ENCODE measurements at places on chromosomes 3 and 15.
A peak's percentile ranks its signal among the peaks of the same experiment; 100 is the strongest.

DNA sequence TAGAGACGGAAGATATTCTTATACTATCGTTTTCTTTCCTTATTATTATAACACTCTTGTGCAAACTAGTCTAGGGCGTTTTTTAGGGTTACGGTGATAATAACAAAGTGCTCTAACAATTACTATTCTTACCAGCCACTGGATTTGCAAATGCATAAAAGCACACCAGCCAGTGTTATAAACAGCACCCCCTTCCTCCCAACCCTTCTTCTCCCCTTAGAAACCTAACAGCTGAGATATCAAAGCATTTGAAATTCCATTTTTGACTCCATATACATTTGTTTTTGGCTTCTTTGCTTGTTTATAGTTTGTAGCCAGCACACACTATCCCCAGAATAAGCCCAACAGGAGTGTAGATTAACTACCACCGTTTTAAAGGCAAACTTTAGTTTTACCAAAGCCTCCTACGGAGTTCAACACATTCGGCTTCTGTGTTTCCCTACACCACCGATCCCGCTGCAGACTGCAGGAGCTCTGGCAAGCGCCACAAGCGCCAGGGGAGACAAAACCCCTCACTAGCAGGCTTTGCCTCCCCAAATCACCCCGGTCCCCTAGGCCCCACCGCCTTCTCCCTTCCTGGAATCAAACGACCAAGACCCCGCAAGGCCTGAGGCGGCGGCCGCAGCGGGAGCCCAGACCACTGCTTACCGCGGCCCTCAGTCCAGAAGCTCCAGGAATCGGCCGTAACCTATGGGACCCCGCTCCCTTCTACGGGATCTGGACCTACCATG, 461 bp downstream of the COPB2 start:
- DNase-seq = no peak

DNA sequence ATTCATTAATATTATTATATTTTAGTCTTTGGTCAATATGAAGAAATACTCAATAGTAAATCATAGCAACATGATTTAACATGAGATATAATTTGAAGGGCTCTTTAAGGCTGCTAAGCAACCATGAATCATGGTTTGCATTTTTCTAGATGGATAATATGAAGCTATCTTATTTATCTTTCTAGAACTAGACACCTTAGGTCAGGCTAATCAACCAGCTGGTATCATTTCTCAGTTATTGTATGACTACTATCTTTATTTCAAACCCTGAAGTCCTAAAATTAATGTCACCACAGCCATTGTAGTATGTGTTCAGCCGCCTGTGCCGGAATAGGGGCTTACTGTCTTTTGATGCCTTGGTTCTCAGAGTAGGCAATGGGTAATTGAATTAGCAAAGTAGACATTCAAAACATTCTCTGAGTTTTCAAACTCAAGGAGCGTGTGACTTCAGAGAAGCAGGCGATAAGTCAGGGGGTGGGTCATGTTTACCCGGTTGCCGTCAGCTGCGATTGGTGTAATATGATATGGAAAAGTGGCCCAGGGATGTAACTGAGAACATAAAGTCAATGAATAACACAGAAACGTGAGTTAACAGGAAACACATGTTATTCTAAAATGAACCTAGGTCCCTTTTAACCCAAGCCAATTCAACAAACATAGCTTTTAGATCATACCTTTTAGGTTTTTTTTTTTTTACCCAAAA, 93.4 kb upstream of the CTDSPL start:
- DNase-seq = no peak

DNA sequence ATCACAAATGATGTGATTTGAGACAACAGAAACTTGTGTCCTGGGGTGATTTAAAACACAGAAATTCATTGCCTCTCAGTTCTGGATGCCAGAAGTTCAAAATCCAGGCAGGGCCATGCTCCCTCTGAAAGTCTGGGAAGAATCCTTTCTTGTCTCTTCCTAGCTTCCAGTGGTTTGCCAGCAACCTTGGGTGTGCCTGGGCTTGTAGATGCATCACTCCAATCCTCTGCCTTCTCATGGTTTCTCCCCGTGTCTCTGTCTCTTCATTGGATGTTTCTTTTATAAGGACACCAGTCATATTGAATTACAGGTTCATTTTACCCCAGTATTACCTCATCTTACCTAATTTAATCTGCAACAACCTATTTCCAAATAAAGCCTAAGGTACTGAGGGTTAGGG, 16.7 kb downstream of the ZPLD1 start:
- DNase-seq = no peak

DNA sequence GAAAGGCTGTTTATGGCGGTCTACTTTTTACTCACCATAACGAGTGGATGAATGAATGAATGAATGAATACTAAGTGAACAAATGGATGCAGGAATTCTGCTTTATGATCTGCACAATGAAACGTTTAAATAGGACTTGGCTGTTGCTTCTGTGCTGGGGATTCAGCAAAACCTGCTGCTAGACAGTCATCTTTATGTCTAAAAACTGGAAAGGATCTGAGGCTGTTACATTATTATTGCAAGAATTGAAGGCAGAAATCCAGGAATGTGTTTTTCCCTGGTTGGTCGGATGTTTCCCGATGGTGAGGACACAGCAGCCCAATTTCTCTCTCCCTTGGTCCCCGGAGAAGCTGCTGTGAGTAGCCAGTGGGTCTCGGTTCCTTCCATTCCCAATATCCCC, 94.2 kb downstream of the GABRG3 start:
- DNase-seq = no peak

GRCh38 chr3:33980252-33980651, 181.8 kb downstream of the PDCD6IP start:
- no peak for DNase-seq

DNA sequence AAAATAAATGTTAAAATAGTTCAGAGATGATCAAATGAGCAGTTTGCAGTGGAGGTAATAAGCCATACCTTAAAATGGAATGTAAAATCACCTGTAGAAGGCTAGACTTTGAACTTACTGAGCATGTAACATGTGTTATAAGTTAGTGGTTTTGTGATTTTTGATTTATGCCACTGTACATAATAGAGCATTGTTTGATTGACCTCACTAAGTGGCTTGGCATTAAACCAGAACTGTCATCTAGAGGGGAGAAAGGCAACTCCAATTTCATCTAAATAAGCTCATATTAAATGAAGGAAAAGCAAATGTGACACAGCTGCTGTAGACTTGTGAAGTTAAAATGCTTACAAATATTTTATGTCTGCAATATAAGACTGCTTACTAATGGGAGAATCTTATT, 387.9 kb downstream of the ZIC1 start:
- no peak for DNase-seq

GRCh38 chr15:74580538-74581350, 34.9 kb upstream of the CLK3 start:
- DNase-seq = no peak

DNA sequence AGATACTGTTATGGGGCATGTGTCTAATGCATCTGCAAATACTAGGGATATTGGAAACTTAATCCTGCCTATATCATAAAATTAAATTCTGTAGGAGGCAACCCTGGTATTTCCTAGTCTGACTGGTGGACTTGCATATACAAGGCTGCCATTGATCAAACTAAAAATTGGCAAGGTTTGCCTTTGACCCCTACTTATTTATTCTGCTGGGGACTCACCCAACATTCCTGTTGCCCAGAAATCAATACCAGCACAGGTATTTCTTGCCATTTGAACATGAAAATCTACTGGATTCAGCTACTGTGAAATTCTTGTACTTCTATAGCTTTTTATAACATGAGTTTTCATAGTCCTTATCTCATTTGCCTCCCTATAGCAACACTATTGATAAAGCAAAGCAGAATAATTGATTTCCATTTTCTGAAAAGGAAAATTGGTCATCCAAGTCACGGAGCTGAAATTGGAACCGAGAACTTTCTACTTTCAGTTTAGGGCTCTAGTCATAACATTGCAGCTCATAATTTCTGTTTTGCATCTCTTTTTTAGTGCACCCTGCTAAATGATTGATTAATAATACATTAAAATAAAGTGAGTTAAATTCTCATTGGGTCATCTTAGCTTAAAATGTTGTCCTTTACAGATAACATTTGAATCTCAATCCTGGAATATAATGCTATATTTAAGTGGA, 365.2 kb downstream of the MFSD1 start:
- no peak for DNase-seq

- DNase-seq = peak; percentile 33
These were observed 32.8 kb downstream of the ZNF589 start for GRCh38 chr3:48273594-48274211.

DNA sequence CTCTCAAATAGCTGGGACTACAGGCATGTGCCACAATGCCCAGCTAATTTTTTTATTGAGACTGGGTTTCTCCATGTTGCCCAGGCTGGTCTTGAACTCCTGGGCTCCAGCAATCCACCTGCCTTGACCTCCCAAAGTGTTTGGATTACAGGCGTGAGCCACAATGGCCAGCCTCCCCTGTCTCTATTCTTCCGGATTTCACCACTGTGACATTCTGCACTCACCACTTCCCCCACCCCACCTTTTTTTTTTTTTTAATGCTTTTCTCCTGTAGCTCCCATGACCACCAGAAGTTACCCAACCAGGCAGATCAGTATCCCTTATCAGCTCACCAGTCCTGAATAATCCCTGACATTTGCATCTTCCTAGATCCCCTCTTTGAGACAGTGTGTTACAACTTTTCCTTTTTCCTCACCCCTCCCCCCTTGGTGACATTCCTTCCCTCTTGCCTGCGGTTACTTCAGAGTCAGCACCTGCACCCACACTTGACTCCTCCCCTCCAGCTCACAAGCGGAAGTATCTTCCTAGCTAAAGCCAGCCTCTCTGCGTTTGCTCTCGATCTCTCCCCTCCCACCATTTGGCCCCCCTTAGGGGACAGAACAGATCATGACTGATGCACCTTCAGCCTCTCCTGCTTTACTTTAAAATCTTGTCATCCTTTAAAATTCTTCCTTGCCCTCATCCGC, 13.5 kb upstream of the ZNF592 start:
- DNase-seq = peak; percentile 58

GRCh38 chr3:69791919-69792399, 52.7 kb downstream of the MITF start:
- DNase-seq = no peak

DNA sequence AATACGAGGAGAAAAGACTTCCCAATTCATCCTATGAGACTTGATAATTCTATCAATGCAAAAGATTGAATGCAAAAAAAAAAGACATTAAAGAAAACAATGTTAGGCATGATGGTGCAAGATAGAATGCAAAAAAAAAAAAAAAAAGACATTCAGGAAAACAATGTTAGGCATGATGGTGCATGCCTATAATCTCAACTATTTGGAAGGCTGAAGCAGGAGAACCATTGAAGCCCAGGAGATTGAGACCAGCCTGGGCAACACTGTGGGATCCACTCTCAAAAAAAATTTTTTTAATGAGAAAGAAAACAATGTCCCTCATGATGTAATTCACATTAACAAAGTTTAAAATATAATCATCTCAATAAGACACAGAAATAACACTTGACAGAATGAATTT, 75.9 kb downstream of the MYO9A start:
- DNase-seq = no peak

DNA sequence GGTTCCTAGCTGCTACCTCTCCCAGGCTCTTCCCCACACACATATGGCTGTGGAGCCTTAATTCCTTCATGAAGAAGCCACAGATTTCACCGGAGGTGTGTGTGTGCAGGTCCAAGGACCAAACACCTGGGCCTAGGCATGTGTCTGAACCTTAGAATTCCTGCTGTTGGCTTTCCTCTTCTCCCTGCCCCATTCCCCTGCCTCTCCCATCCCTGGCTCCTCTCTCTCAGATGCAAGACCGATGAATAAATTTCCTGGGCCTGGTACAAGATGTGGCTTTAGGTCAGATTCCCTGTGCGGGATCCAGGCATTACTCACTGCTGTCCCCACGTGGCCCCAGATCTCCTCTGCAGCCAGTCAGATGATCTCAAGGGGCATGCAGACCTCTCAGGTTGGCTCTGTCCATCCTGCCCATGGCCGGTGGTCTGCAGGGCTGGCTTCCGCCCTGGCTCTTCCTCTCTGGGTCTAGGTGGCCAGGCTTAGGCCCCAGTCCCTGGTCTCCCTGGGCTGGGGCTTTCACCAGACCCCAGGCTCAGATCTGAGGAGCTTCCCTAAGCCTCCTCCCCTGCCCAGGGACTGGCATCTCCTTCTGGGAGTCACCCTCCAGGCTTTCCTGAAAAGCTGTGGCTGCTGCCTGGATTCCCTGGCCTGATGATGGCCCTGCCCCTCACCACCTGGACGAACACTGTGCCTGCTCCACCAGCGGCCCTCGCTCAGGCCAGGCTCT, 20.5 kb downstream of the CCR9 start:
- DNase-seq = no peak

DNA sequence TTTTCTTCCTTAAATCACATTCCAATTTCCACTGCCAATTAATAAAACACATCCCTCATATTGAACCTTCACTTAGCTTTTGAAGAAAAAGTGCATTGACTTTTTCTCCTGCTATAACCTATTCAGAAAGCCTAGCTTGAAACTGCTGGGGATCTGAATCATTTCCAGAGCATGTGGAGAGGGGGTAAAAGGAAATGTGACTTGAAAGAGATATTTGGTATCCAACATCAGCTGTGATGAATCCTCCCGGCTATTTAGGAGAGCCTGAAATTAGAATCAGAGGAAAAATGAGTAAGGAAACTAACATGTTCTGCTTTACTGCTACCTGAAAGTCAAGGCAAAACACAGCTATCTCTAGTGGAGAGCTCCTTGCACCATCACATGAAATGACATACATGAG, 2.6 kb upstream of the GNB5 start:
- no peak for DNase-seq

DNA sequence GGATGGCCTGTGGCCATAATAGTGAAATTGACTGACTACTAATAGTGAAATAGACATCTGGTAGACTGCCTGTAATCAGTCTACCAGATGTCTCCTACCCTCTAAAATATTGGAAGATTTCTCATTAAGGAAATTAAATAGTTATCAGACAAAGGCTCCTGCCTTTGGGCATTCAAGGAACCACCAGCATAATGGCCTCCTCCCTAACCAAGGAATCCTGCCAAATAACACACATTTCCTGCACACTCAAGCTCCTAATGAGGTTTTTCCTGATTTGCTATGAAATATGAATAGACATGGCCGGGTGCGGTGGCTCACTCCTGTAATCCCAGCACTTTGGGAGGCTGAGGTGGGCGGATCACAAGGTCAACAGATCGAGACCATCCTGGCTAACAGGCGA, 14.6 kb downstream of the NUSAP1 start:
- DNase-seq = no peak

- no peak for DNase-seq
These were observed 68.2 kb upstream of the GSK3B start for GRCh38 chr3:120162400-120162799.

GRCh38 chr15:68465861-68466560, 34.0 kb upstream of the ITGA11 start:
- DNase-seq = no peak

DNA sequence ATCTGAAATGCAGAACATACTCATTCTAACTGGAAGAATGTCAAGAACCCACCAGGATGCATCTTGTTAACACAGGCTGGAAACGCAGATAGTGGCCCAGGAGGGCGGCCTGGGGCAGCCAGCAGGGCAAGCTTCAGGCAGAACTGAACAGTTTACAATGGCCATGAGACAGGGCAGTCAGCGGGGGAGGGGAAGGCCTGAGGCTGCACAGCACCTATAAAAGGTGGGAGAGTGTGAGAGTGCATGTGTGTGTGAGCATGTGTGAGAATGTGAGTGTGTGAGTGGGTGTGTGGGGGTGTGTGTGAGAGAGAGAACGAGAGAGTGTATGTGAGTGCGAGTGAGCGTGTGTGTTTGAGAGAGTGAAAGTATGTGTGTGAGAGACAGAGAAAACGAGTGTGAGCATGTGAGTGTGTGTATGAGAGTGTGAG, 26.8 kb upstream of the SLCO2A1 start:
- DNase-seq = no peak
